ENCODE measurements at places on chromosomes 16 and 17.

DNA sequence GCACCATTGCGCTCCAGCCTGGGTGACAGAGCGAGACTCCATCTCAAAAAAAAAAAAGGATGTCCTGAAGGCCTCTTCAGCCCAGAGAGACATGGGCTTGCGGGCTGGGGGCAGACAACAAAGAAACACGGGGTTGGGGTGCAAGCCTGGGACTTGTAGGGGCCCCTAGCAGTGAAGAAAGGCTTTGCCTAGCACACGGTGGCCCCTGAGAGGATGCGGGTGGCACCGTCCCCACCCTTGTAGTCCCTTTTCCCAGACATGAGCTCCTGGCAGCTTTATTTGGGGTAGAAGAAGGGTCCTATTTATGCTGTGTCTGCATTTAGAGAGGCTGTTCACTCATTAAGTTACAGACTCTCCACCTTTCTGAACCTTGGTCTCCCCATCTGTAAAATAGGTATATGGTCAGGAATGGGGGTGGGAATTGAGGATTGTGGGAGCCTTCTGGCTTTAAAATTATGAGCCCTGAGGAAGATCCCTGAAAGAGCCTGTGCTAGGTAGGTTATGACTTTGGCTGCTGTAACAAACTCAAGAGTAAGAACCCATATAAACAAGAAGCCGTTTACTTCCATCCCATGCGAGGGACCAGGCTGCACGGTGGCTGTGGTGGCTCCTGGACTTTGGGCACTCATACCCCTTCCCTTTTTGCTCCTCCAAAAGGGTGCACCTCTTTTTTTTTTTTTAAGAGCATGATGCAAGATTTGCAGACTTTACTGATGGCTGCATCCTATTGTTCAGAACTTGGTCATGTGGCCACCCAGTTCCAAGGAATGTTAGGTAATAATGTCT, 20.6 kb upstream of the ADGRG1 start:
- DNase-seq: no peak

DNA sequence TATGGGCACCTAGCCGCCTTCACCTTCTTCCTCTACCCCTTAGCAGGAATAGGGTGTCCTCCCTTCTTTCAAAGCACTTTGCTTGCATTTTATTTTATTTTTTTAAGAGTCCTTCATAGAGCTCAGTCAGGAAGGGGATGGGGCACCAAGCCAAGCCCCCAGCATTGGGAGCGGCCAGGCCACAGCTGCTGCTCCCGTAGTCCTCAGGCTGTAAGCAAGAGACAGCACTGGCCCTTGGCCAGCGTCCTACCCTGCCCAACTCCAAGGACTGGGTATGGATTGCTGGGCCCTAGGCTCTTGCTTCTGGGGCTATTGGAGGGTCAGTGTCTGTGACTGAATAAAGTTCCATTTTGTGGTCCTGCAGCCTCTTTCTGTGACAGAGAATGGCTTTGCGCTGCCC, 4.6 kb downstream of the TMUB2 start:
- no peak for DNase-seq

GRCh38 chr17:42850954-42851353, at the start of gene AOC3:
Gene AOC3 (plus strand): TSS chr17:42851199. CDS start chr17:42851344, 145 bp downstream.
- DNase-seq: no peak

DNA sequence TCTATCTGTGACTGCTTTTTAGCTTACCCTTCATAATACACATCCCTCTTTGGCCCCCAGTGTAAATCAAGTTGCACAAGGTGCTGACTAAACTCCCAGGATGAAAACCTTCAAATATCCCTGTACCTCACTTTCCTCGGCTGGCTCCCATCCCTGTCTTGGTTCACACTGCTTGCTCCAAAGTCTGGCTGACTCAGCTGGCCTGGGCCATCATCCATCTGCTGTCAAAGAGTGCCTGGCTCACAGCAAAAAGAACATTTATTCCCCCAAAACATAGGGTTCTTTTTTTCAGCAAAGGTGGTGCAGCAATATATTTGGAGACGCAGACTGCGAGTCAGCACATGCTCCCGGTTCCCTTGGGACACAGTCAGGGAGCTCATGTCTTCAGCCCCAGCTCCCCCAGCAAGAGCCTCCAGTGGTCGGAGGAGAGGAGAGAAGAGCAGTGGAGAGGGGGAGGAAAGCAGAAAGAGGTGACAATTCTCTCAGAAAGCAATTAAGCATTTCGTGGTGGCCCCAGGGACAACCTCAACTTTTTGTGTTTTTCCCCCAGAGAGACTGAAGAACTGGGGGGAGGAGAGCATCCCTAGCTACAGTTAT, 26.1 kb downstream of the GPR142 start:
- DNase-seq: no peak

DNA sequence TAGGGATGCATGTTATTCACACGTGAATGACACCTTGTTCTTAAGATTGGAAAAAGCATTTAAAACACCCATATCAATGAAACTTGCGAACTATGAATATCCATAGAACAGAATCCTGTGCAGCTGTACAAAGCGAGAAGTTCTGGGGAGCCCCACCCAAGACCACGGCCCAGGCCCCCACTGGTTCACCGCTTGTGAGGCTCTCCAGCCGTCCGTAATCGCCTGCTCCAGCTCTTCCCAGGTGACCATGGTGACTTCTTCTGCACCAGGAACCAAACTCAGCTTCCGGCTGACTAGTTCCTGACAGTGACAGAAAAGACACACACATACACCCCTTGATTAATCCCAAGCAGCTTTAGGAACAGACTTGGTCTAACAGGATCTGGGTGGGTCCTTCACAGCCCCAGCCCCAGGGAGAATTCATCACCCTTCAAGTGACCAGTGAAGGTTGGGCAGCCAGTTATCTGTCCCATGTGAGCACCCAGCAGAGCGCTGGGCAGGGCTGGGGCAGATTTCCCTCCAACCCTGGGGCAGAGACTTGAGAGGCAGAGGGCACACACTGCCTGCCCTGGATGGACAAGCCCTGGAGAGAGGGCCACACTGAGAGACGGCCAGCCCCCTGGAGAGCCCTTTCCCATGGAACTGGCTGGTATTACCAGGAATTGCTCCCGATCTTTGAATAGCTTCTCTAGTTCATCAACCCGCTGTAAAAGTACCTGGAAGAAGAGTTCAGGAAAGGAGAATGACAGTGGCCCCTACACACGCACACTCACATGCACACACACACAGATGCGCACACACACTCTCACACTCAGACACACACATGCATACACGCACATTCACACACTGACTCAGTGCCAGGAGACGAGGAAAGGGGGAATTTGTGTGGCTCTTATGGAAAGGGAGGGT, 3.6 kb downstream of the QRICH2 start:
- no peak for DNase-seq

DNA sequence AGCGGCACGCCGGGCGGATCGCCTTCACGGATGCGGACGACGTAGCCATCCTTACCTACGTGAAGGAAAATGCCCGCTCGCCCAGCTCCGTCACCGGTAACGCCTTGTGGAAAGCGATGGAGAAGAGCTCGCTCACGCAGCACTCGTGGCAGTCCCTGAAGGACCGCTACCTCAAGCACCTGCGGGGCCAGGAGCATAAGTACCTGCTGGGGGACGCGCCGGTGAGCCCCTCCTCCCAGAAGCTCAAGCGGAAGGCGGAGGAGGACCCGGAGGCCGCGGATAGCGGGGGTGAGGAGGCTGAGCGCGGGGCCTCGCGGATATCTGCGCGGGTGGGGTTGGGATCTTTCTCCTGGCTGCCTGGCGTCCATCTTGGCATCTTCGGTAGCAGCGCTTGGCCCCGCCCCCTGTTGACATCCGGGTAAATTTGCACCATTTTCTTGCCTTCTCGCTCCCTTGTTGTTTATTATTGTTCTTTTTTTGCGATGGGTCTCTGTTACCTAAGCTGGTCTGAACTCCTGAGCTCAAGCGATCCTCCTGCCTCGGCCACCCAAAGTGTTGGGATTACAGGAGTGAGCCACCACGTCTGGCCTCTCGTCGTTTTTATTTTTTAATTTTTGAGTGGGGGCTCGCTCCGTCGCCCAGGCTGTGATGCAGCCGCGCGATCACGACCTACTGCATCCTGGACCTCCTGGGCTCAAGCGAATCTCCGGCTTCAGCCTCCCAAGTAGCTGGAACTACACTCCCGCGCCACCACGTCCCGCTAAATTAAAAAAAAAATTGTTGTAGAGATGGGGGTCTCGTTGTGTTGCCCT, 898 bp downstream of the TERF2IP start:
- DNase-seq: peak; percentile 45

- DNase-seq: no peak
Observed at GRCh38 chr17:14902297-14902696, 362.8 kb downstream of the PMP22 start.

- DNase-seq: no peak
Observed at GRCh38 chr17:1146561-1147265, 33.1 kb downstream of the ABR start.

DNA sequence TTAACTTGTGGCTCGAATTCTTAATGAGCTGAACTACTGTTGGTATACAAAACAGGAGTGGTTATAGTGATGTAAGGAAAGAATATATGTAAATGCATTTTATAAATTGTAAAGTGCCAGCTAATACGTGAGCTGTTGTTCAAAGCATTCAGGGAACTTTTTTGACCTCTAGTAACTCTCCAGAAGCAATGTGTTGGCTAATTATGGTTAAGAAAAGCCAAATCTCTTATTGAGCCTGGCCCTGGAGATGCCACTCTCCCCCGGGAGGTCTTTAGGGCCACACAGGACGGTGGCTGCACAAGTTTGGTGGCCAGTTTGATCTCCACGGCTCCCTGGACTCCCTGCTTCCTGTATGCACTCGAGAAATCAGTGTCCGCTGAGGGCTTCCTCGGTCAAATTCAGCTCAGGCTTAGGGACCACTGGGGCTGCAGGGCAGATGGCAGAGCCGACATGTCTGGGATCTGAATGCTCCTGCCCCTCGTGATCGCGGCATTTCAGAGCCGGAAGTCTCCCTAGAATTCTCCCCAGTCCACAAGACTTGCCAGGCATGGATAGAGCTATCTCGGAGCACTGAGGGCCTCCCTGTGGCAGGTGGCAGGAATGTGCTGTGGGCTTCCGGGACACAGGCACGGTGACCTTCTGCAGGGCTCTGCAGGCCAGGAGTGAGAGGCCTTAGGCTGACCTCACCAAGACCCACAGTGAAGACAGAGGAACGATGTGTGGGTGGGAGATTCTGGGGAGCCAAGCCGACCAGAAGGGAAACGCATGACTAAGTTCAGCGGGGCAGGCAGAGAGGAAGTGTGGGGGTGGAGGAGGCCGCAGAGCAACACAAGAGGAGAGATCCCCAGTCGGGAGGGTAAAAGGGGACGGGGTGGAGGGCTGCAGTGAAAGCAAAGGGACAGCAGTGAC, 18.6 kb upstream of the PITPNM3 start:
- DNase-seq: no peak

GRCh38 chr16:21659124-21659523, 4.6 kb upstream of the OTOA start:
- DNase-seq: no peak

DNA sequence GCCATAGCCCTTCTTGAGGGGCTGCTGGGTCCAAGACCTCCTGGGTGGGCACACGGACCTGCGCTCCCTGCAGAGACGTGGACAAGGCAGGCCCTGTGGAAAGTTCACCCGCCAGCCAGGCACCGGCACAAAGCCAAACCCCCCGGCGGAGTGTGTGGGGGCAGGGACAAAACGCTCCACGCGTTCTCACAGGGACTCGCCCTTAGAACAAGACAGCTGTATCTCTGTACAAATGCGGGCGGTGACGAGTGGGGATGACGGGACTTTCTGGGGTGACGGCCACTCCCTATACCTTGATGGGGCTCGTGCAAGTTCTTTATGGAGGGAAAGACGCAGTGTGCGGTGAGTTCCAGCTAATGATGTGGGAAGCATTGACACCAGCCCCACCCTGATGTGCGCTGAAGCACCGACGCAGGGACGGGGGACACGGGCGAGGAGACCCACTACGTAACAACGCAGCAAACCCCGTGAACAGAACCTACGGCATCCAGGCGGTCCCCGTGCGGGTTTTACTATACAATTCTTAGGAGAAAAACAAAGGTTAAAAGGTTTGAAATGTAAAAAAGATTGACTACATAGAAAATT, 49.4 kb downstream of the LMF1 start:
- DNase-seq: no peak

- DNase-seq: no peak
Observed at GRCh38 chr17:73156887-73157520, 7.8 kb upstream of the SSTR2 start.

DNA sequence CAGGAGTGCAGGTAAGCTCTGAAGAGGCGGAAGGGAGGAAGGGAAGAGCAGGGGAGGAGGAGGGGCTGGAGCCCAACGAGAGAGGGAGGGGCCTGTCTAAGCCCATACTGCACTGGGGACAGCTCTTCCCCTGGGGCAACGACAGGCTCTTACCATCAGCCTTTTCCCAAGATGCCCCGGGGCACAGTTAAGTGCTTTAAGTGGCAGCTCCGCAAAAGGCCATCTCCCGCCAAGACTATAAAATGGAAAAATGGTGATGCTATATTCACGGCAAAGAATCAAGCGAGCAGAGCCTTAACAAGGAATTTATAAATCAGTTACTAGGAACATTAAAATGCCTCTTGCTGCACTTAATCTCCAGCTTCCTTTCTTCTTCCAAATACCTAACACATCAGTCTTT, 110.2 kb upstream of the NLRP1 start:
- DNase-seq: no peak

- no peak for DNase-seq
Observed at GRCh38 chr16:4382795-4383357, 11.2 kb downstream of the VASN start.

- DNase-seq: no peak
Observed at GRCh38 chr17:43517615-43518386, 28.3 kb downstream of the ETV4 start.

- peak; percentile 82 for DNase-seq
Observed at GRCh38 chr16:81181013-81181720, 57.3 kb upstream of the BCO1 start.

DNA sequence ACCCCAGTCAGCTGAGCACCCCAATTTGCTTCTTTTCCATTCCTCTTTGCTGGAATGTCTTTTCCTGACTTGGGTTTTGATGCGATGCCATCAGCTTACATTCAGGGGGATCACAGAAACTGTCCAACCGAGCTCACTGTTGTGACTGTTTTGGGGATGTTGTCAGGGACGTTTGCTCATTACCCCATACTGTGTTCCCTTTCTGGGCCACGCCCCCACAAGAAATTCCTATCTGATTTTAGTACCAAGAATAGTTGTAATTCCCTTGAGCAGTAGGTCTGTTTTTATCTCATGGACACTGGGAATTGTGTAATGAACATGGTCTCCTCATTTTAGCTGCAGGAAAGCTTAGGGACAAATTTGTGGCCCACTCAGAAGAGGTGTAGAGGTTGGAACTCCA, 2.6 kb upstream of the NTN1 start:
- no peak for DNase-seq

DNA sequence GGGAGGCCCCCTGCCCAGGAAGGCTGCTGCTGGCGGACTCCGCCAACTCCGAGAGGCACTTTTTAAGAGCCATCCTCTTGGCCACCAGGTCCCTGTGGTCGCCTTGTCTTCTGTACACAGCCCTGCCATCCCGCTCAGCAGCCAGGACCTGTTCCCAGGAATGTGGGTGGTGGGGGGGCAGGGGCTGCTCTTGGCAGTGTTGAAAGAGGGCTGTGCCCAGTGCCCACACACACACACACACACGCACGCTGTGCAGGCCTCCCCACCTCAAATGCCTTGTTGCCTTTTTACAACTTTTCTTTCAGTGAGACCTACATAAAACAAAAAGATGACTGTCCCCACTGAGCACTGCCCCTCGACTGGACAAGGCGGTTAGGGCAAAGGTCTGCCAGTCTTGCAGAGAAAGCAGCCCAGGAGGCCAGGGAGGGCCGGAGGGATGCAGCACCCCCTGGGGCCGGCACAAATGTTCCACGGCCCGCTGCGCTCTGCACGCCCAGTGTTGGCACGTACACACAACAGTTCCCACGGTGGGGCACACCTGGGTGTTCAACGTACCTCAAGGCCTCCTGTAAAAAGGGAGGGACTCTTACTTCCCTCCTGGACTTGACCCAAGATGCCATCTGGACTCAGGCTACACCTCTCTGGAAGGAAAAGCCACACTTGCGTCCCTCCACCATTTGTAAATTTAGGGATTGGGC, 18.5 kb upstream of the PITPNA start:
- no peak for DNase-seq

All from smooth muscle cell of the brain vasculature (primary cell).